ENCODE measurements at places on chromosomes 6 and 20. TPM values are rescaled to one million over a fixed set of nuclear protein-coding genes. Genes with fewer than 3 reads are reported as not detected.

The SDCBP2 gene
- 1.5 TPM for total RNA-seq

GRCh38 chr20:9492067-9492466 lies 22.3 kb upstream of the LAMP5 start:
- H3K4me3 ChIP-seq, result no peak overlapping the region
- H3K36me3 ChIP-seq, result no peaks in the 10 kb centered on the region
- no peak for DNase-seq
- H3K4me1 ChIP-seq, result no peaks in the 10 kb centered on the region

The CNKSR3 gene
- 5.9 TPM for total RNA-seq

- H3K4me1 ChIP-seq, result peaks cover 3% of the 10 kb centered on the region
- DNase-seq, result no peak
- no peak overlapping the region for H3K27ac ChIP-seq
- no peaks in the 10 kb centered on the region for H3K27me3 ChIP-seq
- H3K36me3 ChIP-seq, result no peaks in the 10 kb centered on the region
Observed at GRCh38 chr6:98323605-98324004, 510.8 kb upstream of the POU3F2 start.

GRCh38 chr20:43825051-43825402 lies 89.6 kb upstream of the TOX2 start:
- no peaks in the 10 kb centered on the region for H3K27me3 ChIP-seq
- H3K27ac ChIP-seq, result no peak overlapping the region
- DNase-seq, result no peak
- no peak overlapping the region for H3K4me3 ChIP-seq
- H3K36me3 ChIP-seq, result no peaks in the 10 kb centered on the region

GRCh38 chr20:62692801-62693523 lies 15.7 kb upstream of the NTSR1 start:
- no peak overlapping the region for H3K27ac ChIP-seq
- no peak overlapping the region for H3K4me3 ChIP-seq
- DNase-seq, result no peak
- no peaks in the 10 kb centered on the region for H3K36me3 ChIP-seq
- no peaks in the 10 kb centered on the region for H3K27me3 ChIP-seq

- H3K27ac ChIP-seq, result peak overlapping the region; percentile 6
- H3K36me3 ChIP-seq, result peaks cover 20% of the 10 kb centered on the region
- no peaks in the 10 kb centered on the region for H3K27me3 ChIP-seq
- peak overlapping the region; percentile 70 for H3K4me3 ChIP-seq
- DNase-seq, result no peak
Observed at GRCh38 chr6:2839982-2840748, 1.5 kb downstream of the SERPINB1 start.

DNA sequence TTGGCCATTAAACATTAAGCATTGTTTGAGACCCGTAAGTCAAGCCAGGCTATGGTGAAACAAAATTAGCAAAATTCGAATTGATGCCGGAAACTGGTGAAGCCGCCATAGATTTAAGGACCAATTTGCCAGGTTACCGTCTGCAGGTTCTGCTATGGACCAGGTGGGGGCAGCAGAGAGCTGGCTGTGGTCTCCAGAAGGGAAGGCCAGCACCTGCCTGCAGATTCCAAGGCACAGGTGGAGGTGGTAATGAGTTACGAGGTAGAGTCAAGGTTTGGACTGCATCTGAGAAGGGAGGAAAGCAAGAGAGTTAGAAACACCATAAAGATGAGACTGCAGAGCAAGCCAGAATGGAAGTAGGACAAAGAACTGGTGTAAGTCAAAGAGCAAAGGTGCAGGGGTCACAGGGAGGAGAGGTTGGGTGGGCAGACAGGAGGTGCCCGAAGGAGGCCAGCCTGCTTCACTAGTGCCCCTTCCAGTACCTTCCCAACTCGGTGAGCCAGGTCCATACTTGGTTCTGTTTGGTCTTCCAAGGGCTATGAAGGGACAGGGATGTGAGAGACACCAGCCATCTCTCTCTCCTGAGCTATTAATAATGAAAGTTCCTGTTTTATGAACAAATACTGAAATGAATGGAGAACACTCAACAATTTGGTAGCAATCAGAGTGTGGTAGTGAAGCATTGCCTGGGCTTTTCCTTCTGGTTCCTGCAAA lies 131.6 kb upstream of the ESR1 start:
- no peak overlapping the region for H3K27ac ChIP-seq
- no peaks in the 10 kb centered on the region for H3K36me3 ChIP-seq
- DNase-seq, result peak; percentile 88
- H3K4me1 ChIP-seq, result no peaks in the 10 kb centered on the region
- no peaks in the 10 kb centered on the region for H3K27me3 ChIP-seq

The SESN1 gene
- 27.9 TPM for total RNA-seq

DNA sequence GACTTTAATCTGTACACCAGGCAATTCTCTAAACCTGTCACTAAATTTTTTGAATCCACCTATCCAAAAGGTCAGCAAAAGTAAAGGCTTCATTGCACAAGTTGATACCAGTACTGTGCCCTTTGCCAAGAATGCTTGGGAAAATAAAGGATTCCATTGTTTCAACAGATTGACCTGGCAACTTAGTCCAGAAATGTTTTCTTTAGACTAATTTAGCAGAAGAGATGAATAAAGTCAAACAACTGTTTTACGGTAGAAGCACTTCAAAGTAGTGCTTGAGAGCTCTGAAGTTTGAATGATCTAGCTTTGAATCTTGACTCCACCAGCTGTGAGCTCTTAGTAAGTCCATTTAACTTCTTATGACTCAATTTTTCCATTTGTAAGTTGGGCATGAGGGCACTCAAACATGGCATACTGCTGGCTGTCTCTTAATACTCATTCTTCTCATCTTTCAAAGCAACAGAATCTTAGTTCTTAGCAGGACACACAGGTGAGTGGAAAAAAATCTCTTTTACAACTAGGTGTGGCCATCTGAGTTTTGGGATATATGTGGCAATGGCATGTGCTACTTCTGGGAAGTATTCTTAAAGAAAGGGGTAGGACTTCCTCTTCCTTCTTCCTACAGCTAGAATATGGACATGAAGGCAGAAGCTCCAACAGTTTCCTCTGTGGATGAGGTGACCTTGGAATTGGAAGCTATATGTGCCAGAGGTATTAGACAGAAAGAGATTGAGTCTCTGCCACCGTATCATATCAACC lies 55.9 kb upstream of the LOC128125822 start:
- peaks cover 49% of the 10 kb centered on the region for H3K27me3 ChIP-seq
- H3K4me3 ChIP-seq, result no peak overlapping the region
- H3K27ac ChIP-seq, result no peak overlapping the region
- no peak for DNase-seq
- no peaks in the 10 kb centered on the region for H3K4me1 ChIP-seq

All from endodermal cell (in vitro differentiated cells).